ENCODE measurements at places on chromosomes 6 and 20. TPM values are rescaled to one million over a fixed set of nuclear protein-coding genes. Genes with fewer than 3 reads are reported as not detected.

LINC00237 gene
- total RNA-seq, result not detected

SLC29A1 gene
- 172 TPM for total RNA-seq

EPHA7 gene
- 1.8 TPM for total RNA-seq

DNA sequence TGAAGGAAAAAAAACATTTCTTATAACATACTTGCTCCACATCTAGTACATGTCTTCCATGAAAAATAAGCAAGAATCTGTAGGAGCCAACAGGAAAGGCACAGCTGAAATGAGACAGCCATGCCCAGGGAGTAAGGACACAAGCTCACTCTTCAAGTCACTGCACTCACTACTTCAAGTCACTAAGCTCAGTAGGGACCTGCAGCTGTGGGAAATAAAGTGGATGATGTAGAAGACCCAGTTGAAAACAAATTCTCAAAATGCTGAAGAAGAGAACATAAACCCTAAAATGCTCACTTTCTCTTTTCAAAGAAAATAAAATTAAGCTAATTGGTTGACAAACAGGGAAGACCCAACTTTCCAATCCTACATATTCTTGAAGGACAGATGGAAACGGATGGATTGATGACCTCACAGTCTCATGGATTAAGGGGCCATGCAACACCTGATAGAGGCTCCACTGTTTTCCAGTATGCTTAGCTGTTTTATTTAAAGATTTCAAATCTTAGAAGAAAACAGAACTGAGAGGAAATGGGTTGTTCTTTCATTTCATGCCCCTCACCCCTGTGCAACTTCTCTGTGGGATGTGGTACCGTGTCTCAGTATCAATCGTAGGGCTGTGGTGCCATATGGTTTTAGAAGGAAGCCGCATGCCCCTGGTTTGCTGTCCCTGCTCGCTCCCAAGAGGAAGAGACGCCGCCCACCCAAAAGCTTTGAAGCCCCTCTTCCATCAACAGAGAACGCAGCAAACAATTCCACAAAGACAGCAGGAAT is 133.3 kb downstream of the WDR27 start:
- no peak for DNase-seq

- DNase-seq, result no peak
These were observed 80.3 kb upstream of the CNKSR3 start for GRCh38 chr6:154590756-154591155.

All from thoracic aorta (tissue), 2 donors.